Activated T-helper 1 cell treated with anti-CD3 and anti-CD28 coated beads, Interleukin-12 subunit alpha, Interleukin-12 subunit beta, Interleukin-2, Interleukin-4 antibody, amounts not matched to agents 30 ng/mL and 10 ng/mL and 1 ng/mL, durations not matched to agents 14 hours and 24 hours and 36 hours (primary cell): ENCODE measurements at places on chromosomes 12 and 14.

DNA sequence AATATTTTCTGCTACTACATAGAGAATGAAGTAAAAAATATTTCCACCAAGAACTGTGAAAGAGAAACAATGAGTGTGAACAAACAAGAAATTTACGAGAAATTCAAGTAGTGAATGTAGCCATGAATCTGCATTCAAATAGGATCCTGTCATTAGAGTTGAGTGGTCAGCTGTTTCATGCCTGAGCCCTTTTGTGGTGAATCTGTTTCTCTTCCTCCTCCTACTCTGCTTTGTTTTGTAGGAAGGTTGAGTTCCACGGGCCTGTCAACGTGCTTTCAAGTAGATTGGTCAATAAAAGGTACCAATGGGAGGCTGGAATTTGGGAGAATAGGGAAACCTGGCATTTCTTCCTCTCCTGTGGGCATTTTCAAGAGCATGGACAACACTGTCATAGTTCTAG lies 1749.6 kb upstream of the FLRT2 start:
- no peak for DNase-seq

DNA sequence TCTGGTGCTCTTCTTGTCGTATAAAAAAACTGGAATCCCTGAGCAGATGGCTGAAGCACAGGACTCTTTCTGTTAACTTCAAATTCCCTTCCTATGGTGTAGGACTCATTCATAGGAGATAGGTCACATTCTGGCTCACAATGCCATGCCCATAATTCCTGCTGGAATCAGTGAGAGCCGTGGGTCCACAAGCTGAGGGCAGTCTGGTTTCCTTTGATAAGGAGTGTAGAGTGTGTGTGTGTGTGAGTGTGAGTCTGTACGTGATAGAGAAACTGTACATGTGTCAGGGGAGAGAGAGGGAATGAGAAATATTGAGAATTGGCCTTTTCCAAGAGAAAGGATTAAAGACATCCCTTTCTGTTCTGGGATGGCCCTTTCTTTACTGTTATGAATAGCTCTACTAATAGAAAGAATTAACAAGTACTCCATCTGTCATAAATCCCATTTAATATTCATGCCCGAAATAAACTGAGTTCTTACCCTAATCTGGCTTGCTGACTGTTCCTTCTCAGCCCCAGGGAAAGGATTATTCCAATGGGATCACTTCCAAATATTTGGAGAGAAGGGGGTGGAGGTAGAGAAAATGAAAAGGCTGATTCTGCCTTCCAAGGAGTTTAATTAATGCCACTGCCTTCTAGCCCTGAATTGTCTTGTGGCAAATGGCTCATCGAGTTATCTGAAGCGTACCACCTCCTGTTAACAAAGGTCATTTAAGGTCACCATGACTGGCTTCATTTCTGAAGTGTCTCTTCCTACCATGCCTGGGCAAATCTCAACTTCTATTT lies 79.0 kb downstream of the TMX1 start:
- no peak for DNase-seq

GRCh38 chr12:64627771-64628170 lies 17.5 kb downstream of the RASSF3 start:
- DNase-seq = no peak

- no peak for DNase-seq
Observed at GRCh38 chr14:72847721-72848120, 46.2 kb downstream of the DPF3 start.

GRCh38 chr12:75938189-75938588 lies 93.4 kb downstream of the PHLDA1 start:
- DNase-seq = no peak

DNA sequence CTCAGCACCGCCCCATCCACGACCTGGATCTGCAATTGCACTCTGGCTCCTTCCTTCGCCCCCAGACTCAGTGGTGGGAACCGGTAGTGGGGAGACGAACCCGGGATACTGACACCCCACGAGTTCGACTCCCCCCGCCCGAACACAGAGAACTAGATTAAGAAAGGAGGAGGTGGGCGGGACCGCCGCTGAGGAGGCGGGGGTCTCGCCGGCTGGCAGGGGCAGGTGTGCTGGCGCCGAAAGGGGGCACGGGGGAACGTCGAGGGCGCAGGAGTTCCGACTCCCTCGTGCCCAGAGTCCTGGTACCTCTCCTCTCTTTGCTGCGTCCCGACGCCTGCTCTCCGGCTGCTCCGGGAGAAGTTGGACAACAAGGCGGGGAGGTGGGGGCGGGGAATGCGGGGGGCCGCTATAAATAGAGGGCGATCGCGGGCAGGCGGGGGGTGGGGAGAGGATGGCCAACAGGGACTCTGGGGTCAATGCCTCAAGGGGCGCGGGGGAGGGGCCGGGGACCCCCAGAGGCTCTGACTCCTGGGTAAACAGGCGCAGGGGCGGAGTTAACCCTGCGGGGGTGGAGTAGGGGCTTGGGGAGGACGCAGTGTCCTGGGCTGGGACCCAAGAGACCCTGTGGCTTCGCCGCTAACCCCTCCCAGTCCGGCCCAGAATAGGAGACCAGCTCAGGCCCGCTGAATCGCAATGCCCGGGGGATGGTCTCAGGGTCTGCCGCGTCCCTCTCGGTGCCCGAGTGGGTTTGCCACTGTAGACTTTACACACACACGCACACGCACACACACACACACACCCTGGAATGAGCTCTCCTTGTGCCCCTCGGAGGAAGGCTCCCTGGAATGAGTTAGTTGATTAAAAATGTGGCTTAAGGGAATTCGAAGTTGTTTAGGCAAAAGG lies 761 bp upstream of the NDRG2 start:
- DNase-seq = no peak

- DNase-seq = no peak
Observed at GRCh38 chr12:99027461-99027860, 382.4 kb downstream of the APAF1 start.

- no peak for DNase-seq
Observed at GRCh38 chr12:73529231-73529630, 1008.4 kb upstream of the ATXN7L3B start.
